ENCODE measurements at places on chromosomes 1 and 21.

GRCh38 chr1:61782771-61783170, 40.5 kb downstream of the PATJ start:
- DNase-seq: no peak

GRCh38 chr1:154352581-154353459, 27.5 kb downstream of the ATP8B2 start:
- peak; percentile 54 for DNase-seq

GRCh38 chr21:44459712-44460440, 4.6 kb downstream of the LRRC3 start:
- DNase-seq: no peak

DNA sequence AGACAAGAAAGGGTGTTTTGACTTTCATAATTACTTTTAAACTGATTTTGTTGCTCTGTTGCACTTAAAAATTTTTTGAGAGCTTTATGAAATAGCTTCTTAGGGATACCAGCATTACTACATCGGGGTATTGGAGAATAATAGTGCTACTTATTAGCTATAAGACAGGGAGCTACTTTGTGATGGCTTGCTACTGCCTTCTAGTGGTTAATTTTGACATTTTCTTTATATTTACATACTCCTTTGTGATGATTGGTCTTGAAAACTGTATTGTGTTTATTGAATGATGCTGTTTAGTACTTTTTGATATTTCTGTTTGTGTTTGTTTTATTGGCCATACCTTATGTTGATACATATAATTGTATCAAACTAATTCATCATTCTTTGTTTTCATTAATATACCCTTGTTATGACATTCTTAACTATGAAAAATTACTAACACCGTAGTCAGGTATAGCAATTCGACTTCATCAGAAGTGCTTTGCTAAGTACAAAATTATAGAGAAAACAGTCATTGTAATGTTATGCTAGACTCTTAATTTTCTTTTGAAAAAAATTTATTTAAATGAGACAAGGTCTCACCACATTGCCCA, 85.5 kb downstream of the CLIC4 start:
- DNase-seq: peak; percentile 50

- no peak for DNase-seq
These were observed 9.4 kb downstream of the PIGP start for GRCh38 chr21:37063433-37063832.

DNA sequence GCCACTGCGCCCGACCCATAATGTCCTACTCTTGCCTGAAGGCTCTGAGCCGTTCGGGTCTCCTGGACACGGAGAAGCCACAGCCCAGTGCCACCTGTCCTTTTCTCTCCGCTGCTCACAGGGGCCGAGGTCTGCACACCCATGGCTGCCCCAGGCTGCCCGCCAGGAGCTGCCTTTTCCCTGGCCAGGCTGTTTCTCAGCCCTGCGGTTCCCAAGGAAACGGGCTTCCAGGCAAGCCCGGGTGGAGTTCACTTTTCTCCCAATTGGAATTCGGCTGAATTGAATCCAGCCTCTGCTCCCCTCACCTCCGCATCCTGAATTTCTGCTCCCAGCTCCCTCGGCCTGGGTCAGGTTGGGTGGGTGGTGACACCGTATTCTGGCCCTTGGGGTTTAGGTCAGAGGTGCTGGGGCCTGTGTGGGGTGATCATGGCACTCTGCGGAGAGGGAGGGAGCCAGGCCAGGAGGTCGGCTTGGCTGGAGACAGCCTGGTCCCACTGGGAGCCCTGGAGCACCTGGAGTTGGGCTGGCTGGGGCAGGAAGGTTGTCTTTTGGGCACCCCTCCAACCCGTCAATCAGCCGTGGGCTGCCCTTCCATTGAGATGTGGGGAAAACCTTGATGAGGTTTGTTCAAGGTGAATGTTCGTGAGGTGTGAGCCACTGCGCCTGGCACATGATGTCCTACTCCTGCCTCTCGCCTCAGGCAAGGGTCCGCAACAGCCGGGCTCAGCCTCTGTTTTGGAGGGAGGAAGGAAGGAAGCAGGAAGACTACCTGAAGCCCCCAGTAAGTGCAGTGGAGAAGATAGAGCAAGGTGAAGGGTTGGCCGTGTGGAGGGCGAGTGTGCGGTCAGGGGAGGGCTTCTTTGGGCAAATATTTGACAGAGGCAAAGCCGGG, 25.1 kb downstream of the RRP1 start:
- DNase-seq: no peak

GRCh38 chr1:178819123-178819522, 51.8 kb downstream of the ANGPTL1 start:
- DNase-seq: no peak

DNA sequence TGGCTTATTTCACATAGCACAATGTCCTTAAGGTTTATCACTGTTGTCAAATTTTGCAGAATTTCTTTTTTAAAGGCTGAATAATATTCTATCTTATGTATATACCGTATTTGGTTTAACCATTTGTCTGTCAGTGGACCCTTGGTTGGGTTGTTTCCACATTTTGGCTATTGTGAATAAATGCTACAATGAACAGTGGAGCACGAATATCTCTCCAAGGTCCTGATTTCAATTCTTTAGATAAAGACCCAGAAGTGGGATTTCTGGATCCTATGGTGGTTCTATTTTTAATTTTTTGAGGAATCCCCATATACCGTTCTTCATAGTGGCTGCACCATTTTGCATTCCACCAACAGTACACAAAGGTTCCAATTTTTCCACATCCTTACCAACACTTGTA, 5.8 kb upstream of the ZBTB17 start:
- DNase-seq: no peak

DNA sequence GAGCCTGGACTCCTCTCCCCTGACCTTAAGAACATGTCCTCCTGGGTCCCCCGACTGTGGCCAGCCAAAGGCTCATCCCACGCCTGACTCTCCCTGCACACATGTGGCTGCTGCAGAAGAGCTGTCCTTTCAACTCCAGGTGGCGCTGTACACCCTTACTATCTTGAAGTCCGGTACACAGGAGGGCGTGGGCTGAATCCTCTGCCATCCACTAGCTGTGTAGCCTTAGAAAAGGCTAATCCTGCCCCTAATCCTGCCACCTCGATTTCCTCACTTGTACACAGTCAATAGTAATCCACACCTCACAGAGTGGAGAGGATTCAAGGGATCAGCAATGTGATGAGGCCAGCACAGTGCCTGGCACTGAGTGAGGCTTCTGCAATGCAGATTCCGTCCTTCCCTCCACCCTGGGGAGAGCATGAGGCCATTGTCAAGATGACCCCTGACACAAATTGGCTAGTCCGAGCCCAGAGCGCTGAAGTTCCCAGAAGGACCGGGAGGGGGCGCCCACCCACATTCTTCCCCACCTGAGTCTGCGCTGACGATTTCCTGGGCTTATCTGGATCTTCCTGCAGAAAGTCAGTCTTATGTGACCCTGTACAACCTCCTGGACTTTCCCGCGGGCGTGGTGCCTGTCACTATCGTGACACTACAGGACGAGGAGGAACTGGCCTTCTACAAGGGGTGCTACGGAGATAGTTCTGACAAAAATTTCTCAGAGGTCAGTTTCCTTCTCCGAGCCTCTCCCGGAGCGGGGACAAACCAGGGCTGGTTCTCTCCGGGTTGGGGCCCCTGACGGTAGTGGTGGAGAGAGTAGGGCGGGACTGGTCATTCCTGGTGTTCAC, 47.1 kb upstream of the DMBX1 start:
- DNase-seq: peak; percentile 44

- DNase-seq: no peak
These were observed 4.7 kb upstream of the SPRR3 start for GRCh38 chr1:152996633-152997400.

DNA sequence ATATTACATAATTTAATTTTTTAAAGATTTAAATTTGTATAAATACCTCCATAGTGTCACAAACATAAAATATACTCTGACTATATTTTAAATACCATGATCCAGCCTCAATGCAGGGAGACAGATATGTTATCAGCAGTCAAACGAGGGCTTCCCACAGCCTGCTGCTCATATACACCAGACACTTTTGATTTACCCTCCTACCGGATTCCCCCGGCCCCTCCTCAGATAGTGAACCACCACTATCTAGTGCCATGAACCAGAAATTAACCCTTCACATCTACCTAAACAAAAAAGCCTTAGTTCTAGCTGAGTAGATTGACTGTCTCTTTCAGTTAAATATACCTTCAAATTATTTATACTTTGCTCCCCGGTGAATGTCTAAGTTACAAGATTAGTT, 52.4 kb upstream of the C1orf53 start:
- no peak for DNase-seq

DNA sequence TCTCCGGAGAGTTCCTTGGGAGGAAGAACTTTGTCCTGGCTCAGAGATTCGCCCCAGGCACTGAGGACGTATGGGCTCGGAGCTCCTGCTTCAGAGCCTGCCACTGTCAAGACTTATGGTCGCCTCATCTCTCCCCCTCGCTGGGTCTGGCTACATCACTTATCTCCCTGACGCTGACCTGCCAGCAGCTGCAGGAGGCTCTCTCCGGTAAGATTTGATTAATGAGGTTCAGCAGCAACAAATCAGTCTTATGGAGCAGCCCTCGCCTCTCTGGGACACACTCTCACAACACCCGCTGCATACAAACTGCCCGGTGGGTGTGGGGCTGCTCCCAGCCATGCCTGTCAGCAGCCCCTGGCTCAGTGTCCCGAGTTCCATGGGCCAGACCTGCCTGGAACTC, 297.8 kb downstream of the RRAGC start:
- peak; percentile 47 for DNase-seq

DNA sequence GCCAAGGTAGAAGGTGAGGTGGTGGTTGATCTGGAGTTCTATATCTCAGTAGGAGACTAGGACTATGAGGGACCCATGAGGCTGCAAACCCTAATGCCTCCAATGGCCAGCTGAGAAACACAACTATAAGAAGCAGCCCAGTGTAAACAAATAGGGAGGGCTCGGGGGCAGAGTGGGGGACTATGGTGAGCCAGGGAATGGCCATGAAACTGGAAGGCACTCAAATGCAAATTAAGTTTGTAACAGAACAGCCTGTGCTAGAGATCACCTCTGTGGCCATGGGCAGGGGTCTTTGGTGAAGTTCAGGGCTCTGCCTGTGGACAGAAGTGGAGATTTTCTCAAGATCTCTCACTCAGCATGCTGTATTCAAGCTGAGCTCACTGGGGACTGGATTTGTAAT, 187.1 kb downstream of the GRIK3 start:
- no peak for DNase-seq

GRCh38 chr1:231039161-231040018, 664 bp downstream of the FAM89A start:
- DNase-seq: peak; percentile 45

GRCh38 chr21:34704119-34704518, 35.3 kb downstream of the CLIC6 start:
- DNase-seq: no peak

- no peak for DNase-seq
These were observed 16.4 kb downstream of the ALDH4A1 start for GRCh38 chr1:18886003-18886335.

DNA sequence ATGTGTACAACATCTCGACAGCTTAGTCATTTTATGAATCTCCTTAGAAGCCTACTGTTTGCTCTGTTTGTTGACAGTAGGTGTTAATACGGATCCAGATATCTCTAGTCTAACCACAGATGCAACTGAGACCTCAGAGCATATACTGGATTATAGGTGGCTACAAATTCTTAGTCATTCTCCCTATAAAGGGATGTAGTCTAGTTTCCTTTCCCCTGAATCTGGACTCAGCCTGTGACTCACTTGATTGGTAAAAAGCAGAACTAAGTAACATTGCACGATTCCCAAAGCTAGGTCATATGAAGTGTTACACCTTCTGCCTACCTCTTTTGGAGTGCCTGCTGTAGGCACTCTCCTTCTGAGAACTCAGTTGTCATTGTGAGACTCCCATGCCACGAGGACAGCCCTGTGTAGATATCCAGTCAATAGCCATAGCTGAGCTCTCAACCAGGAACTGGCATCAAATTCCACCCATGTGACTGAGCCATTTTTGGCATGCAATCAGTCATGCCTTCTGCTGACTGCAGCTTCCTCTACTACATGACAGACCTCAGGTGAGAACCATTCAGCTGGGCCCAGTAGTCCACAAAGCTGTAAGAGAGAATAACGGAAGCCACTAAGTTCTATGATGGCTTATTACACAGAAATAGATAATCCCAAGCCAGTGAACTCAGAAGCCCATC, 135.9 kb upstream of the CHRM3 start:
- DNase-seq: no peak

DNA sequence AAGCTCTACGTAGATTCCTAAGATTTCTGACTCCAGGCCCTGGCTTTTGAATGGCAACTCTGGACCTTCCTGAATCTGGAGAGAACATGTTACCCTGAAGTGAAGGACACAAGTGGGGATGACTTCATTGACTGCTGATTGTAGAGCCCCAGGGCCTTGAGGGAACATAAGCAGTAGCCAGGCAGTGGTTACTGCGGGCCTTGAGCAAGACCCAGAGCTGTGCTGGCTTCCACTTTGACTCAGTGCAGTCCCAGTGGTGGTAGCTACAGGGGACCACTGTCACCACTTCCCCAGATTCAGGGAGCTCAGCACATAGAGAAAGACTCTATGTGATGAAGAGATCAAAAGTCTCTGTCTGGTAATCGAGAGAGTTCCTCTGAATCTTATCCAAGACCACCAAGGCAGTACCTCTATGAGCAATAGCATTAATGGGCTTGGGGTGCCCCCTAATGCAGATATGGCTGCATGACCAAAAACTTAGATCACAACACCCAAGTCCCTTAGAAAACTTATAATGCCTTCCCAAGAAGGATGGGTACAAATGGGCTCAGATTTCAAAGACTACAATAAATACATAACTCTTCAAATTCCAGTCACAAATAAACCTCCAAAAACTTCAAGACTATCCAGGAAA, 1278.3 kb downstream of the AMY1C start:
- no peak for DNase-seq

GRCh38 chr1:40692429-40692895, 958 bp downstream of the NFYC start:
- DNase-seq: no peak

DNA sequence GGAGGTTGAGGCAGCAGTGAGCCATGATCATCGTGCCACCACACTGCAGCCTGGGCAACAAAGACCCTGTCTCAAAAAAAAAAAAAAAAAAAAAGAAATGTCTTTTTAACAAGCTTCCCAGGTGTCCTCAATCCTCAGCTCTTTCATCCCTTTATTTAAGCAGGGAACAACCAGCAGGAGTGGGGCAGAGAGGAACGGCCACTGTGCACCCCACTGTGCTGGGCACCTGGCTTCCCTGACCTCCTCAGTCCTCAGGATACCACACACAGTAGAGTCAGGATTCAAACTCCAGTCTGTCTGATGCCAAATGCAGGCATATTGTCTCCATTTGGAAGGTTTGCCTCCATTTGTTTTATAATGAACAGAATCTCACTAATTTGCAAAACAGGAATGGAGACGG, 19.8 kb upstream of the PTAFR start:
- no peak for DNase-seq

DNA sequence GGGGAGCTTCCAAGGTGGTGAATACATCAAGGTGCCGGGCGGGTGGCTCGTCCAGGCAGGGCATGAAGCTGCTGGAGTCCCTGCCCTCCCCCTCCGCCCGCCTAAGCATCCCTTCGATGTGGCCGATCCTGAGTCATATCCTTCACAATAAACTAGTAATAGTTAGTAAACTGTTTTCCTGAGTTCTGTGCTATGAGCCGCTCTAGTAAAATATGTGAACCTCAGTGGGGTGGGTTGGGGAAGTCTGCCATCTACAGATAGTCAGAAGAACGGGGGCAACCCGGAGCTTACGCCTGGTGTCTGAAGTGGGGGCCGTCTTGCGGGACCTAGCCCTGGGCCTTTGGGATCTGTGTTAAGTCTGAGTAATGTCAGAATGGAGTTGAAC, 21.6 kb downstream of the C2CD2 start:
- DNase-seq: no peak
